Left lung (tissue), 14 donors: ENCODE measurements at places on chromosomes 11 and 22. TPM values are rescaled to one million over a fixed set of nuclear protein-coding genes. Genes with fewer than 3 reads are reported as not detected.

The PANX3 gene
- not detected for polyA plus RNA-seq

The SMTNL1 gene
- polyA plus RNA-seq, result 0.22 TPM

The KDM4E gene
- polyA plus RNA-seq, result 0.32 TPM

The HSD17B12 gene
- 70.3 TPM for polyA plus RNA-seq

The OR5AR1 gene
- polyA plus RNA-seq, result not detected

The MMP7 gene
- 0.52 TPM for polyA plus RNA-seq

The DESI1 gene
- polyA plus RNA-seq, result 23.7 TPM

The NRIP3 gene
- 3.2 TPM for polyA plus RNA-seq
